NCI-H446 (cell line): ENCODE measurements at places on chromosomes 5 and 9.

GRCh38 chr5:74051076-74051475, 425.1 kb downstream of the ARHGEF28 start:
- DNase-seq = no peak

DNA sequence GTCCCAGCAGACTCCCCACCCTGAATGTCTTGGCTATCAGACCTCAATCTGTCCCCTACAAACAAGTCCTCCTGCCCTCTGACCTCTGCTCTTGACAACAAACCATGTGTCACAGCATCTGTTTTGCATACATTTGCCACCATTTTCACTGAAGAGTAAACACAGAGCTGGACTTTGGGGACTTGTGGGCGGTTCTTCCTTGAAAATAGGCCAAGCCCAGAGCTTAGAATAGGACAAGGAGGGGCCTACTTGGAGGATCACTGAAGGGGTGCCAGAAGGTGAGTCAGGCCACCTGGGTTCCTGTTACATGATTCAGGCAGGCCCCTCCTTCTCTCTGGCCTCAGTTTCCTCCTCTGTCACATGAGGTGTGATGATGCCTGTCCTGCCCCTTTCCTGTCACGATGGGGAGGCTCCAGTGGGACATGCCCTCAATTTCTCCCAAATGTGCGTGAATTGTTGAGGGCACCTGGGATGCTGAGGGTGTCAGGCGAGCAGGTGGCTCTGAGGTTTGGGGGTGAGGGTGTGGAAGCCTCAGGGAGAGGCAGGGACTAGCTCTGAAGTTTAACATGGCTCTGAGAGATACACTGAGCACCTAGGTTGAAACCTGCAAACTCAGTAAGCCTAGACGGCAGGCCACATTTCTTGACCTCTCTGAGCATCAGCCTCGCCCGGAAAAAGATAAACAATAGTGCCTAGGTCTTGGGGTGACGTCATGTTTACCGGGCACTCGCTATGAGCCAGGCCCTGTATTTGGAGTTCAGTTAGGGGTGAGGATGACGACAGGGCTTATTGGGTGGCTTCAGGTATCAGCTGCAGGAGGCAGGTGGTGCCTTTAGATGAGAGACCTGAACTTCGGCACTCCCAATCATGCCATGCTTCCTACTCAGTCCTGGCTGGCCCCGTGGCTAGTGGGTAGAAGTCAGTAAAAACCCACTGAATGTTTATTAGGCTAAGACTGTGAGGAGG, 107.6 kb upstream of the PITX1 start:
- no peak for DNase-seq

- no peak for DNase-seq
Measured at GRCh38 chr5:1356873-1357787, 12.2 kb upstream of the CLPTM1L start.

- no peak for DNase-seq
Measured at GRCh38 chr9:84862810-84863287, 193.3 kb downstream of the NTRK2 start.

DNA sequence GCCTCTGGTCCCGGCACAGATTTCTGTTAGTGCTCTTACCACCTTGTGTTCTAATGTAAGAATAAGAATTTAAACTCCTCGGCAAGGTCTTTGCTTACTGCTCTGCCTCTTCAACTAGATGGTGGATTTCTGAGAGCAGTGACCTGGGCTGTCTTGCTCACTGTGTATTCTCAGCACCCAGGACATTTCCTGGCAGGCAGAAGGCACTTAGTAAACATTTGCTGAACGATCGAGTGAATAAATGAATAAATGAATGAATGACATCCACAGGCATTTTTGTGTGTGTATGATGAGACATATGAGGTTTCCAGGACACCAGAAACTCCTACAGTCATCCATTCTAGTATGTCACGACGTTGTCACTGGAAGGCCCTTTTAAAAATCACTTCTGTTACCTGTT, 143.2 kb downstream of the BOD1 start:
- DNase-seq = no peak

DNA sequence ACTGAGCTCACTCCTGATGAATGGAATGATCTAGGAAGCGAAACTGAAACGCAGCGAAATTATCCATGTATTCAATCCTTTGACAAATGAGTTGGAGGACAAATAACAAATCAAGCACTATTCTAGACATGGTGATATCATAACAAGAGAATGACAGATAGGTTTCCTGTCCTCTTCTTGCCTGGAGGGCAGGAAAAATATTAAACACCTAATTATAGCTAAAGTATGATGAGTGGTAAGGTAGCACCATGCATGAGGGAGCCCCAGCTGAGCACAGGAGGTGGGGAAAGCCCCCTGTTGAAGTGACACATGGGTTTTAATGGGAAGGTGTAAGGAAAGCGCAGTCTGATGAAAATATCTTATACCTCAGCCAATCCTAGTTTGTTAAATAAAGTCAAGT, 225.2 kb downstream of the NPR3 start:
- no peak for DNase-seq
